Stimulated activated CD4-positive, alpha-beta T cell treated with anti-CD3 and anti-CD28 coated beads, Interleukin-1b, Interleukin-23, amount 100 ng/mL, for 1 hour (primary cell): ENCODE measurements at places on chromosomes 3 and 15.

GRCh38 chr3:122862381-122862780 lies 67.5 kb downstream of the SLC49A4 start:
- no peak for DNase-seq

DNA sequence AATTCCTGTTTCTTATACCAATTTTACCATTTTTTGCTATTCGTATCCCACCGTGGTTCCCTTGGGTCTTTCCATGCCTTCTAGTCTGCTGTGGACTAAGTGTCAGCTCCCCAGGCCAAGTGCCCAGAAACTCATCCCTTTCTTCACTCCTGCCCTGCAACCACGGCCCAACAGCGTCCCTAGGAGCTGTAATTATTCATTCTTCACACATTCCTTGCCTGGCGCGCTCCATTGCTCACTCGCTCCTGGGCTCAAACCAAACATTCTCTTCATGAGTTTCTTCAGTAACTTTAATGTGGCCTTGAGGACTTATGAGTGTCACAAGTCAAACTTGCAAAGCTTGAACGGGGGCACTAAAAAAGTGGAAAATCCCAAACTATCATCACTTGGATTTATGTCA lies 15.7 kb downstream of the GABRB3 start:
- DNase-seq: no peak

- no peak for DNase-seq
These were observed 334.2 kb downstream of the KLF13 start for GRCh38 chr15:31660816-31661215.

GRCh38 chr3:73352841-73353645 lies 271.7 kb downstream of the PDZRN3 start:
- DNase-seq: no peak

GRCh38 chr3:100518983-100519382 lies 26.6 kb downstream of the TMEM45A start:
- DNase-seq: no peak

DNA sequence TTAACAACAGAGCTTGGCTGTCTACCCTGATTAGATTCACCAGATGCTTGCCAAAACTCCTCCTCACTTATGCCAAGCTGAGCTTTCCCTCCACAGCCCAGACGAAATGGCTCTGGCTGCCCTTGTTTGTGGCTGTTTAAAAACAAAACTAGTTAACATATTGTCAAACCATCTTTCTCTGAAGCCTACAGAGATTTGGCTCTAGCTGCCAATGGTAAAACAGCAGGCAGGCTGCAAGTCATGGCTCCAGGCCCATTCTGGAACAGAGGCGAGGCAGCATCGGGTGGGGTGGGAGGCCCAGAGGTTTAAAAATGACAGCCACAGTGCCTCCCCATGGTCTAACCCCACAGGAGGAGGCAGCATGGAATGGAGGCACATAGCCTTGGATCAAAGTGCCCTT lies 75.9 kb downstream of the SCN5A start:
- DNase-seq: no peak

GRCh38 chr3:177476495-177476894 lies 279.2 kb upstream of the TBL1XR1 start:
- no peak for DNase-seq

DNA sequence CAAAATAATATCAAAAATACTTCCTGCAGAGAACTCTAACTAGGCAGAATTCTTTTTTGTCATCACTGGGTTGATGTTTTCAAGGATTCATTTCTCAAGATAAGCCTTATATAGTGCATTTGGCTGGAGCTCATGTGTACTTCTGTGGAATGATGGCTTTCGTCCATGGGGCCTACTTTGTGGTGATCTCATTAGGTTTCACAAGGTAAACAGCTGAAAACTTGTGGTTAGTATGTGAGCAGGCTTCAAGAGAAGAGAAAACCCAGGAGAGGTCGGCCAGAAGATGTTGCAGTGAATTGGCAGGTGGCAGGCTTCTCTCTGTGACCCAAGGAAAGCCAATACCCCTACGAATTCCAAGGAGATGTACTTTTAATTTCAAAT lies 121.4 kb upstream of the PHLDB2 start:
- DNase-seq: no peak
